ENCODE measurements at places on chromosomes 1 and 21.
A peak's percentile ranks its signal among the peaks of the same experiment; 100 is the strongest.

DNA sequence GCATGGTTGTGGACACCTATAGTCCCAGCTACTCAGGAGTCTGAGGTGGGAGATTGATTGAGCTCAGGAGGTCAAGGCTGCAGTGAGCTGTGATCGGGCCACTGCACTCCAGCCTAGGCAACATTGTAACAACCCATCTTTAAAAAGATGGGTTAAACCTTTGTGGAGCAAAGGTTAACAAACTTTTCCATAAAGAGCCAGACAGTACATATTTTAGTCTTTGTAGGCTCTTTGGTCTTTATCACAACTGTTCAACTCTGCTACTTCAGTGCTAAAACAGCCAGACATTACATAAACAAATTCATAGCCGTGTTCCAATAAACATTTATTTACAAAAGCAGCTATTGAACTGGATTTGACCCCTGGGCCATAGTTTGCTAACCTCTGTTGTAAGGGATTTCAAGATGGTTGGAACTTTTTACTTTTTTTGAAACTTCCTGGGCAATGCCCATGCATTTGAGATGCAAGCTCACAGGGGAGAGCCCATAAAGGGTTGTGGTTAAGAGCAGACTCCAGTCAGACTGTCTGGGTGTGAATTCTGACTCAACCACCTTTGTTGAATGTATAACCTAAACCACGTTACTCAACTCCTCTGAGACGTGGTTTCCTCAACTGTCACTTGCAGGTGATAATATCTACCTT, 10.8 kb downstream of the INAVA start:
- no peak for DNase-seq

DNA sequence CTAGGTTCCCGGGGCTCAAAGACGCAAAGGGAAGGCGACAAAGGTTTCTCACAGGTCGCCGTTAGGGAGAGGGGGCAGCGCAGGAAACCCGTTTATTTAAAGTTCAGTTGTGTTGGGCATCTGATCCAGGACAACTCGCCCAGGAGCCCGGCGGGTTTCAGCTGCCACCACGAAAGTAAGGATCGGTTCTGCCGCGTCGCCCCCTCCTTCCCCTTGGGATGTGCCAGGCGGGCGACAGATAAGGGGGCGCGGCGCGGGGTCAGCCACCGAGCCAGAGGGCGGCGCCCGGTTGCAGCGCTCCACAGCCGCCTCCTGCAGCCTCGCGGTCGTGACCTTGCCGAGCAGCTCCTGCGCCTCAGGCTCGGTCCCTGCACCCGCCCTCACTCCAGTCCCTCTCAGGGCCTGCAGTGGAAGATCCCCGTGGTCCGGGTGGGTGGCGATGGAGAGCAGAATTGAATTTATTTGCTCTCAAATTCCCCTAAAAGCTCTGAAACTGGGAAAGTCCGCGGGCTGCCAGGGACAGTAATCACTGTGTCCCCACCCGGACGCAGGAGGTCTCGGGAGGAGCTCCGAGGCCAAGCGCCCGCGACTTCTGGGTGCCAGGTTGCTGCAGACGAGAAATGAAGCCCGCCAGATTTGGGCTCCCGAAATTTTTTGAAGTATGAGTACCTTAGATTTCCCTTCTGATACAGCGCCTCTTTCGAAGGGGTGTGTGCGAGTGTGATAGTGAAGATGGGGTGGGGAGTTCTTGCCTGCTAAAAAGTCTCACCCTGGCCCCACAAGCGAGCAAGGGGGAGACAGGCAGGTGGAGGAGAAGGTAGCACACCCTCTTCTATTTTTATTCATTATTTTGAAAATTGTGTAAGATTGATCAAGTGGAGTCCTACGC, 28.4 kb upstream of the NFIA start:
- DNase-seq, result no peak

DNA sequence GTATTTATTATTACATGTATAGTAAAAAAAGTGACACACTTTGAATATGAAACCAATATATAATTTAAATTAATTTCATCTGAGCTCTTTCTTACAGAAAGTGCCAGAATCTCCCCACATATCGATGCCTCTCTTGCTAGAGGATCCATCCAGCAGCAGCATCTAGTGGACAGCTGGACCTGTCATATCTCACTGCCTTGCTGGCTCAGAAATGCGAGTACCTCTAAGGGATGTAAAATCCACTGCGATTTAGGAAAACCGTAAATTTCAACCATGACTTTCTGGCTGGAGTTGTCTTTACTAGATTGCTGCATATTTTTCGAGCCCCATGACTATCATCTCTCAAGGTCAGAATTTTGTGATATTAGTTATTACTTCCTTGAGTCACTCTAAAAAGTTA, 333.8 kb downstream of the NEGR1 start:
- no peak for DNase-seq

GRCh38 chr21:45427331-45428271, 22.6 kb downstream of the COL18A1 start:
- DNase-seq, result peak; percentile 94

DNA sequence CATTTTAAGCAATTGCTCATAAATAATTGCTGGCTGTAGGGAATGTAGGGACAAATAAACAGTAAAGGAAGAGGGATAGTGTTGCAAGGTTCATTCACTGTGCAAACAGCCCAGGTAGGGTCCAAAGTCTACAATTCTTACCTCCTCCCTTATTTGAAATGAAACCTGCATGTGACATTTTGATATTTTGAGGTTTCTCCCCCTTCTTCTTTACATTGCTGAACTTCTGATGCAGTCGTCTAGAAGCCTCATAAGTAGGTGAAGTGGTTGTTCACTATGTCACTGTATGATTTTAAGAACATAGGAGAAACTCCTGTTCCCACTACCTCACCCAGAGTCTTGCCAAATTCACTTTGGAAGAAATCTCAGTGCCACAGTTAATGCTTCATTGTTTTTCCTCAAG, 16.1 kb downstream of the F5 start:
- DNase-seq, result no peak

DNA sequence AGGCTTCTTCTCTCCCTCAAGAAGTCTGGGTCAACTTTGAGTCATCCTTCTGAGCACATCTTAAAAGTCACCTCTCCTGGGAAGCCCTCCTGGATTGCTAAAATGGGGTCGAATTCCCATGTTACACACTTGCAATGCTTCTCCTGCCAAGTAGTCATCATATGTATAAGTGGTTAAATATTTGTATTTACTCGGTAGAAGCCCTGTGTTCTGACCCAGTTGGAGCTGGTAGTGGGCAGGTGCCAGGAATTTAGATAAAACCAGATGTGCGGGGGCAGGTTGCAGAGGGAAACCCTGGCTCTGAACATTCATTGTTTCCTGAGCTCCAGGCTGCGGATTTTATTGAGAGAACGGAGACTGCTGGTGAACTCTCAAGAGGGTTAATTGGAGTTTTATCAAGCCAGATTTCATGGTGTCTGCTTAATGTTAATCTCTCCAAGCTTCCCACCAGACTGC, 52.8 kb upstream of the RPL11 start:
- DNase-seq, result no peak

Measured in GM04504 (cell line).